Panc1 (cell line): ENCODE measurements at places on chromosomes 7 and 10.
A peak's percentile ranks its signal among the peaks of the same experiment; 100 is the strongest.

- DNase-seq, result no peak
Observed at GRCh38 chr10:23870651-23871610, 338.0 kb upstream of the KIAA1217 start.

GRCh38 chr10:3624367-3624766 lies 160.6 kb downstream of the KLF6 start:
- DNase-seq, result no peak

- DNase-seq, result no peak
Observed at GRCh38 chr7:620056-620455, 100.4 kb upstream of the PDGFA start.

DNA sequence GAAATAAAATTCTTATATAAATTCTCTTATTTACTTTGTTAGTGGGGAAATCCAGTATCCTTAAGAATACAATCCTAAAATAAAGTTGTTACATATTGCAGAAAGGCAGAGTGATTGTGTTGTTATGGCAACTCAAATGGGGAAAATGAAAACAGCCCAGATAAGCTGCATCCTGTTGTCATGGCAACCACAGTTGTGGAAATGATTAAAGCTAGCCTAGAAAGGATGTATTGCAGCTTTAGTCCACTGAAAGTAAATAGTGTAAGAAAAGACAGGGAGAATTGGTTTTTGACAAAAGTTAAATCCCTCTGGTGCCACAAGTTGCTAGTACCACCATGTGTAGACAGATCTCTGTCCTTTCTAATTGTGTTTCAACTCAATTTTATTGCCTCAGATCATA lies 43.2 kb downstream of the BTRC start:
- DNase-seq, result no peak

GRCh38 chr7:55019191-55019690 lies 424 bp downstream of the EGFR start:
- DNase-seq, result no peak

GRCh38 chr7:26365077-26365900 lies 73.6 kb downstream of the SNX10 start:
- DNase-seq, result peak; percentile 69

DNA sequence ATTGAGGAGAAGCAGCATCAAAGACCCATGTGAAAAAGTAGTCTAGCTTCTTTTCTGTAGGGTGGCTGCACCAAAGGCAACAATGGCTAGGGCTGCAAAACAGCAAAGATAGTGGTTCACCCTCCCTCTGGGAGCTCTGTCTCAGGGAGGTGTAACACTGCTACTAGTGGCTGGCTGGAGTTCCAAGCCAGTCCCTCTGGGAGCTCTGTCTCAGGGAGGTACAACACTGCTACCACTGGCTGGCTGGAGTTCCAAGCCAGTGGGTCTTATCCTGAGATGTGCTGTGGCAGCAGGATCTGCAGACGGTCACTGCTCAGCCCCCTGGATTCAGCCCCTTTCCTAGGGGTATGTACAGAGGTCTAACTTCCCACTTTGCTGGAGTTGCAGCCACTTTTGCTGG lies 37.9 kb upstream of the TMEM140 start:
- DNase-seq, result no peak

DNA sequence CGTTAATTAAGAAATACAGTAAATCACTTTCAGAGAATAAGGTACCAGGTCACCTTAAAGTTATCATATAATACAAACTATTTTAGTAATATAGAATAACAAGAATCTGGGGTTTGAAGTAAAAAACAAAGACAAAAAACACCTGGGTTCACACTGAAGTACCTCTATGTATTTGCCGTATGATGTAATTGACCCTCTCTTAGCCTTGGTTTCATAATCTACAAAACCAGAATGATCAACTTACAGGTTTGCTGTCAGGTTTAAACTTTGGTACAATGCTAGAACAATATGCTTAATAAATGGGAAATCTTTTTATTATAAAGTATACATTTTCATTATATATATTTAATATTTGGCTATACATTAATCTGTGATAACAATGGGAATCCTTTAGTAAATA lies 58.3 kb downstream of the CDCA7L start:
- DNase-seq, result no peak

GRCh38 chr10:33115738-33116719 lies 158.0 kb upstream of the ITGB1 start:
- DNase-seq, result no peak

GRCh38 chr7:47337531-47337930 lies 244.4 kb downstream of the TNS3 start:
- DNase-seq, result no peak

GRCh38 chr10:67772894-67773511 lies 65.0 kb downstream of the DNAJC12 start:
- no peak for DNase-seq

DNA sequence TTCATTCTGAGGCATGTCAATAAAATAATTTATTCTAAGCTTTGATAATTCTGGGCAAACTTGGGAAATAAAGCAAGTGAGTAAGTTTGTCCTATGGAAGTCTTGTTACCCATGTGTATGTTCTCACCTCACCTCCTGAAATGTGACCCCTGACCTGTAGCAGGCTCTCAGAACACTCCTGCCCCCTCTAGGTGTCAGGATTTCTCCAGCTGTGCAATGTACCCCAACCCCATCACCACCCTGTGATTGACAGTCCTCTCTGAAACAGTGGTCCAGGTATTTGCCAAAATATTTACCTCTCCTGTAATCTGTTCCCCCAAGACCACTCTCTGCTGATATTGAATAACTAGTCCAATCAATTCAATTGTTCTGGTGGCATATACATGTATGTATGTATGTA lies 122.6 kb upstream of the PTER start:
- DNase-seq, result no peak

GRCh38 chr10:106338486-106338885 lies 826.0 kb downstream of the SORCS1 start:
- no peak for DNase-seq

GRCh38 chr10:15783941-15784636 lies 64.4 kb upstream of the ITGA8 start:
- no peak for DNase-seq

GRCh38 chr7:26531926-26532325 lies 240.3 kb downstream of the SNX10 start:
- no peak for DNase-seq

DNA sequence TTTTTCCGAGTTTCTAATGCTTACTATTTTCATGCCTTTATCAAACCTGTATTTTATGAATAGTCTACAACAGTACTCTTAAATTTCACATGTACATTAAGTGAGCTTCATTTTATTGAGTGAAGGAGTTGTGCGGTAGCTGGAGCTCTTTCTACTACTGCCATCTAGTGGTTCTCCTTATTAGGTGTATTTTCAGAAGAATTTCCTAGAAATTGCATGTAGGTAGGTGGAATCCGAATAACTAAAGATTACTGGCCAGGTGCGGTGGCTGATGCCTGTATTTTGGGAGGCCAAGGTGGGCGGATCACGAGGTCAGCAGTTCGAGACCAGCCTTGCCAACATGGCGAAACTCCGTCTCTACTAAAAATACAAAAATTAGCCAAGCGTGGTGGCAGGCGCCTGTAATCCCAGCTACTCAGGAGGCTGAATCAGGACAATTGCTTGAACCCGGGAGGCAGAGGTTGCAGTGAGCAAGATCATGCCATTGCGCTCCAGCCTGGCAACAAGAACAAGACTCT lies 38.3 kb downstream of the LRRC72 start:
- peak; percentile 42 for DNase-seq

GRCh38 chr10:93288679-93289634 lies 193.2 kb downstream of the MYOF start:
- peak; percentile 60 for DNase-seq

DNA sequence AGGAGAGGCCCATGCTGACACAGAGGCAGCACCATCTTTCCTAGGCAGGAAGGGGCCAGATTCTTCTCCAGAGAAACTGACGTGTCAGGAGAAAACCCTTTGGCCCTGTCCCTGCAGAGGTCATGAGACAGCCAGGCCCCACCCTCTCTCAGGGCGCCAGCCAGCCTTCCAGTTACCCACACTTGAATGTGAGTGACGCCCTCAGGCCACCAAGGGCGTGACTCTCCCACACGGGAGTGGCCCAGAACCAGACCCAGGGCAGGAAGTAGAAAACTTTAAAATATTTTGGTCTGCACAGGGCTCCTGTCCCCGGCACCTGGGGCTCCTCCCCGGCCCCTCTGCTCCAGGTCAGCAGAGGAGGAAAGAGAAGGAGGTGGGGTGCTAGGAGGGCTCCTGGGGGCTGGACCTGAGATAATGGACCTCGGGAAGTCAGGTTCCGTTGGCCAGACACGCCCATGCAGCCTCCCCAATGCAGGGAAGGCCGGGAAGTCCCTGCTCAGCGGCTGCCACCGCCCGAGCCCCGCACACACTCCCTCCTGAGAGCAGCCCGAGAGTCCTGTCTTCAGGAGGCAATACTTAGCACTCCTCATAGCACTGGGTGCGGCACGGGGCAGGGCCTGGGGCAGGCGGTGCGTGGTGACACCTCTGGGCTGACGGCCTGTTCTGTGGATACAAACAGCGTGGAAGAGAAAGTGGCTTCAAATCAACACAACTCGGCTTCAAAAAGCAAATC lies 67.0 kb upstream of the CFAP46 start:
- DNase-seq, result no peak

DNA sequence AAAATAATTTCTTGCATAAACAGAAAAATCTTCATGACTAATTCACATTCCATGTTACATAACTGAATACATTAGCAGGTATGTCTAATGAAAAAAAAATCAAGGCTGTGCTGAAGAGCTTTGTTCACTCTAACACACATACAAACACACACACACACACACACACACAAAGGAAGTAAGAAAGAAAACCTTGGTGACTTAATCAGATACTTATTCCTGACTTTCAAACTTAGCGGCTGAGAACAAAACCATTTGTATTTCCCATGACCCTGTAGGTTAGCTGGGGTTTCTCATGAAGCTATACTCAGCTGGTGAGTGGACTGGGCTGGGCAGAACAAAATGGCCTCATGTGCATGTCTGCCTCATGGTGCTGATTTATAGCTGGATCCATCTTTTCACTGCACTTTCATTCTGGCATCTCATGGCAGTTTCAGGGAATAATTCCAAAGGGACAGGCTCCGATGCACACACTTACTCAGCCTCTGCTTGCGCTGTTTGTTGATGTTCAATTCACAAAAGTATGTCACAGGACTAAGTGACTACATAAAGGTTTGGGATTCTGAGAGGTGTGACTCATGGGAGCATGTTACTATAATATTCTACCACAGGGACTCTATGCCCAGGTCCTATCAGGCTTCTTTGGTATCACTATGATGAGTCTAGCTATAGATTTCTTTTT lies 161.2 kb downstream of the PCLO start:
- no peak for DNase-seq

DNA sequence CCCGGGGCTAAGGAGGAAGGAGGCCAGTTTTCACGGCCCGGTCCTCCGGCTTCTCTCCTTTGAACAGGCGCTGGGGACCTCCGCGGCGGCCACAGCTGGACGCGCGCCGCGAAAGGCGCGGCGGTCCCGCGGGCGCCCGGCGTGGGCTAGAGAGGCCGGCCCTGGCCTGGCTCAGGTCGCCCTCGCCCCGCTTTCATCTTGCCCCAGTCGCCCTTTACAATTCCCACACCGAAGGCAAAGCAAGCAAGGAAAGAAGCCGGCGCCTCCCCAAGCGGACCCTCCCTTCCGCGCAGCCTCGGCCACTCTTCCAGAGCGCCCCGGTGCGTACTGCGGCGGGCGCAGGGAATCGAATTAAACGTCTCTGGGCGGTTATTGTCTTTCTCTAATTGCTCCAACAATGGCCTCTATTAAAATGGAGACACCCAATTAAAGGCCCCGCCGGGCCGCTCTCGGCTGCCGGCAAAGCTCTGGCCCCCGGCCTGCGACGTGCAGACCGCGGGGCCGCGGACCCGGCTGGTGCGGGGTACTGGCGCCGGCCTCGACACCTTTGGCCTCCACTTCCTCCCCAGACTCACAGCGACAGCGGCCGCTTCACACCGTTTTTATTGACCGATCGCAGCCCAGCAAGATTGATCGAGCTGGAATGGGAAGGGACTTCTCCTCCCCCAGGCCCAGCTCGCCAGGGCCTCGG lies 4.5 kb upstream of the GATA3 start:
- no peak for DNase-seq

DNA sequence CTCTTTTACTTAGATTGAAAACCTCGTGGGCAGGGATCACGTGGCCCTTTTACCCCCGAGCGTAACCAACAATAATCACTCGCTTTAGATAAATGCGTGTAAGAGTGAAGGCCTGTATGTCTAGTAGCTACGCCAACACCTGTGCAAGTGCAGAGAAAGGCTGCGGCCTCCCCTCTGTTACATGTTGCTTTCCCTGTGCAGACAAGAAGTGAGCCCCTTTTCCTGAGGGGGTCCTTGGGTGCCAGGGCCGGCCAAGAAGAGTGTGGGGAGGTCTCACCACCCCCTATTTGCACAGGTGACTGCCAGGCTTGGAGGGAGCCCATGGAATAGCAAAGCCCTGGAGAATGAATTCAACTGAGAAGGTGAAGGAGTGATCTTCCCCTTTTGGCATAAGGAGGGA lies 35.6 kb upstream of the CNPY1 start:
- DNase-seq, result no peak

- peak; percentile 95 for DNase-seq
Observed at GRCh38 chr10:3467052-3467951, 294.7 kb upstream of the PITRM1 start.

DNA sequence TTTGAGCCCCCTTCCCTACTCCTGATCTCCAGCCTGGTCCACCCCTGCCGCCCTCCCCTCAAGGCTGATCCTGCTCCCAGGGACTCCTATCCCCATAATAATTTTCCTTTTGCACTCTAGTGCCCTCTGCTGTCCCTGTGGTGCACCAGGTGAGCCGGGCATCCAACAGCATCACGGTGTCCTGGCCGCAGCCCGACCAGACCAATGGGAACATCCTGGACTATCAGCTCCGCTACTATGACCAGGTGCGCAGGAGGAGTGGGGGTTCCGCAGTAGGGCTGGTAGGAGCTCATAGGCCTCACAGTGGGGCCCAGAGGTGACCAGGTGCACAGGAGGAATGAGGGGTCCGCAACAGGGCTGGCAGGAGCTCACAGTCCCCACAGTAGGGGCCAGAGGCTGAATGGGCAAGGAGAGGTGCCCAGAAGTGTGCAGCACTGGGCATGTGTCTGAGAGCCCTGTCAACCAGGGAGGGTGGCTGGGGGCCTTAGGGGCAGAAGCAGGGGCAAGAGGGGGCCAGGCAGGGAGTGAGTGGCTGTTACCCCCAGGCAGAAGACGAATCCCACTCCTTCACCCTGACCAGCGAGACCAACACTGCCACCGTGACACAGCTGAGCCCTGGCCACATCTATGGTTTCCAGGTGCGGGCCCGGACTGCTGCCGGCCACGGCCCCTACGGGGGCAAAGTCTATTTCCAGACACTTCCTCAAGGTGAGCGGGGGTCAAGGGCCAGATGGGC lies 11.7 kb downstream of the EPHB6 start:
- no peak for DNase-seq

- DNase-seq, result peak; percentile 89
Observed at GRCh38 chr7:155230169-155230593, 67.5 kb upstream of the INSIG1 start.

GRCh38 chr7:91330866-91331265 lies 66.6 kb downstream of the FZD1 start:
- DNase-seq, result no peak

DNA sequence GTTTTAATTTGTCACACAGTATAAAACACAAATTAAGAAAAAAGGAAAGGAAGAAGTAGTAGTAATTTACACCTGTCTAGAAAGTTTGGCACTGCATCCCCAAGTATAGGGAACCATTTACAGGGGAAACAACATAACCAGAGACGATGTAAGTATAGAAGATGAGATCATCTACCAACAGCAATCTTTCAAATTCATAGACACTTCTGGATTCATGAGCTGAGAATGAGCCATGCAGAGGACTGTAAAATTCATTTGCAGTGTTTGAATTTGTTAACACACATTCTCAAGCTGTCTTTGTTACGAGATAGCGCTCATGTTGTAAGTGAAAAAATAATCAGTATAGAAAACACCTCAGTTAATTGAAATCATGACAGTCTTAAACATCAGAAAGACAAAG lies 337.0 kb upstream of the MEOX2 start:
- DNase-seq, result no peak
